ENCODE measurements at places on chromosomes 16 and 17. TPM values are rescaled to one million over a fixed set of nuclear protein-coding genes. Genes with fewer than 3 reads are reported as not detected.

GRCh38 chr16:2848933-2849725 is 8.8 kb downstream of the PRSS22 start:
- no peak for DNase-seq

DNA sequence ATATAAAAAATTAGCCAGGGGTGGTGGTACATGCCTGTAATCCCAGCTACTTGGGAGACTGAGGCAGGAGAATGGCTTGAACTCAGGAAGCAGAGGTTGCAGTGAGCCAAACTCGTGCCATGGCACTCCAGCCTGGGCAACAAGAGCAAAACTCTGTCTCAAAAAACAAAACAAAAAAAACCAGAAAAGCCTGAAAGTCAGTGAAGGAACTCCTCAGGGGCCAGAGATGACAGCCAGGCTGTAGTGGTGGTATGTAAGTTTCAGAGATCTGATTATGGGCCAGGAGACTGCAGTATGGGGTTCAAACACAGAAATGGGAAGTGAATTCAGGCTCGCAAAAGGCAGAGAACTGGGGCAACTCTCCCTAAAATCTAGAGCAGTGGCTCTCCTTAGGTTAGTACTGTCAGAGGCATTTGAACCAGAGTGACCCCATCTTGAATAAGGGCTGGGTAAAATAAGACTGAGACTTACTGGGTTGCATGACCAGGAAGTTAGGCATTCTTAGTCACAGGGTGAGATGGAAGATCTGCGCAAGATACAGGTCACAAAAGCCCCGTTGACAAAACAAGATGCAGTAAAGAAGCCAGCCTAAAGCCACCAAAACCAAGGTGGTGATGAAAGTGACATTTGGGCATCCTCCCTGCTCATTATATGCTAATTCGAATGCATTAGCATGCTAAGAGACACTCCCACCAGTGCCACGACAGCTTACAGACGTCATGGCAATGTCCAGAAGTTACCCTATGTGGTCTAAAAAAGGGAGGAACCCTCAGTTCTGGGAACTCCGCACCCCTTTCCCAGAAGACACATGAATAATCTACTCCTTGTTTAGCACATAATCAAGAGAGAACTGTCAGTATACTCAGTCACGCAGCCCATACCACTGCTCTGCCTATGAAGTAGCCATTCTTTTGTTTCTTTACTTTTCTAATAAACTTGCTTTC is 120.2 kb upstream of the XYLT1 start:
- DNase-seq: peak; percentile 72

- DNase-seq: no peak
Measured at GRCh38 chr17:79399610-79400144, 211.2 kb downstream of the RBFOX3 start.

DNA sequence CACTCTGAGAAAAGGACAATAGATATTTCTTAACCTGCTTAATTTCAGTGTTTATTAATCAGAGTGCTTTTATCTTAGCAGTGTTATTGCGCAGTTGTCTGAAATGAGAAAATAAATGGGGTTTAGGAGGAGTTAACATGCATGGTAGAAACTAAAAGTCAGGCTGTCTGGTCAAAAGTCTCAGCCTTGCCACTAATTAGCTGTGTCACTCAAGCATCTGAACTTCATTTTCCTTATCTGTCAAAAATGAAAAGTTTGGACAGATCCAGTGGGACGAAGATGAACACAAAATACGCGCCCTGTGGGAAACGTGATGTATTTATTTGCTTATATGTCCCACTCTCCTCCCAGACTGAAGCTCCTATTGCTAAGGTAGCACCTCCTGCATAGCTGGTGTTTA is 6.3 kb upstream of the MEIOB start:
- no peak for DNase-seq

- peak; percentile 39 for DNase-seq
Measured at GRCh38 chr17:50458701-50459676, 9.7 kb downstream of the CHAD start.

GRCh38 chr17:44919885-44920564 is 4.7 kb upstream of the GFAP start:
- DNase-seq: peak; percentile 89

DNA sequence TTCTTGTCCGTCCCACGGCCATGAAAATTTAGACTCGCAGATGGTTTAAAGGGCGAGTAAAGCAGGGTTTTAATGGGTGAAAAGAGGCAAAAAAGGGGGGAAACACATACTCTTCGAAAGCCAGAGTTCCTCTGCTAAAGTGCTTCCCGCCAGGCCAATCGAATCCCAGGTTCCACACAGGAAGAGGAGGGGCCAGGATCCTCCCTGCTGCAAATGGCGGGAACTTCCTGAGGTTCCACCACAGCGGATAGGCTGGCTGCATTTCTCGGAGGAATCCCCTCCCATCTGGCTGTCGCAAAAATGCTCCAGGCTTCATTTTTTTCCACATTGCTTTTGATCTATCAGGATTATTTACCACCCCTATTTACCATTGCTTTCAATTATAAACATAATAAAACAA is 670.1 kb upstream of the CA10 start:
- no peak for DNase-seq

LGALS9B gene
- polyA plus RNA-seq: not detected

DNA sequence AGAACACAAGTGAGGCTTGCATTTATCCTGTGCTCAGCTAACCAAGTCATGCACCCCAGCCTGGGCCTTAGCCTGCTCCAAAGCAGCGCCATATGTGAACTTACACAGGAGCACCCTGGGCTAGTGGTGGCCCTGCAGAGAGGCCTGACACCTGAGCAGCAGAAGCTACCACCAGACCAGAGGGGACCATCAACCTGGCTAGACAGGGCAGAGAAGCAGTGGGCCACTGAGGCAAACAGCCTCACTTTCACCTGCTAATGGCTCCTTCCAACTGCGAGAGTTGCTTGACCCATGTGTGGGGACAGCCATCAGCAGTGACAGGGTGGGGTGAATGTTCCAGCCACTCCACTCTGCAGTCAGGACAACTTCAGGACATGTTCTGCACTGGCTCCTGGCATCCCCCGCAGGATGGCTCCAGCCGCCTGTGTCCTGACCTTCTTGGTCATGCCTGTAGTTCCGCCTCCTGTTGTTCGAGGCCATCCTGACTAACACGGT is 2.9 kb upstream of the C16orf95 start:
- no peak for DNase-seq

KRT39 gene
- not detected for polyA plus RNA-seq

AANAT gene
- not detected for polyA plus RNA-seq

GRCh38 chr16:80527297-80527696 is 13.5 kb upstream of the DYNLRB2 start:
- peak; percentile 50 for DNase-seq

- no peak for DNase-seq
Measured at GRCh38 chr16:48526058-48526957, 83.7 kb downstream of the N4BP1 start.

LRRC36 gene
- not detected for polyA plus RNA-seq

APOBR gene
- not detected for polyA plus RNA-seq

ODF4 gene
- polyA plus RNA-seq: not detected

DNA sequence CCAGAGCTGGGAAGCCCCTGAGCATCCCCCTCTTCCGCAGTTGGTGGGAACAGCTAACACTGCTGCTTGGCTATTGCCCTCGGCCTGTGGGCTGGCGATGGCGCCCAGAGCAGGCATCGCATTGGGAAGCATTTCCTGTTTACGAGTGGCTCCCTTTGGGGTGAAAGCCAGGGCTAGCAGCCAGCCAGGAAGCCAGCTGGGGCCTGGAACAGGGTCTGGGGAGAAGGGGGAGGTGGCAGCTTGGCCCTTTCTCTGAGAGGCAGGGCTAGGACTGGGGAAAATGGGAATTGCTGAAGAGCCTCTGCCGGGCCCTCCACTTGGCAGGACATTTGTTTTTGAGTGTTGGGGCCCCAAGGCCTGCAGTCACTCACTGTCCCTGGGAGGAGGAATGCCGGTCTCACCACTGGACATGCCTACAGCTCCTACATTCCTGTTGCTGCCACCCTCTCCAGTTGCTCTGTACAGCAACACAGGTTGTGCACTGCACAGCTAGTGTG is 2.4 kb upstream of the MTSS2 start:
- peak; percentile 60 for DNase-seq

GRCh38 chr16:10239640-10240039 is 57.4 kb upstream of the GRIN2A start:
- DNase-seq: no peak

- peak; percentile 76 for DNase-seq
Measured at GRCh38 chr16:85553436-85554113, 59.5 kb upstream of the GSE1 start.

DNA sequence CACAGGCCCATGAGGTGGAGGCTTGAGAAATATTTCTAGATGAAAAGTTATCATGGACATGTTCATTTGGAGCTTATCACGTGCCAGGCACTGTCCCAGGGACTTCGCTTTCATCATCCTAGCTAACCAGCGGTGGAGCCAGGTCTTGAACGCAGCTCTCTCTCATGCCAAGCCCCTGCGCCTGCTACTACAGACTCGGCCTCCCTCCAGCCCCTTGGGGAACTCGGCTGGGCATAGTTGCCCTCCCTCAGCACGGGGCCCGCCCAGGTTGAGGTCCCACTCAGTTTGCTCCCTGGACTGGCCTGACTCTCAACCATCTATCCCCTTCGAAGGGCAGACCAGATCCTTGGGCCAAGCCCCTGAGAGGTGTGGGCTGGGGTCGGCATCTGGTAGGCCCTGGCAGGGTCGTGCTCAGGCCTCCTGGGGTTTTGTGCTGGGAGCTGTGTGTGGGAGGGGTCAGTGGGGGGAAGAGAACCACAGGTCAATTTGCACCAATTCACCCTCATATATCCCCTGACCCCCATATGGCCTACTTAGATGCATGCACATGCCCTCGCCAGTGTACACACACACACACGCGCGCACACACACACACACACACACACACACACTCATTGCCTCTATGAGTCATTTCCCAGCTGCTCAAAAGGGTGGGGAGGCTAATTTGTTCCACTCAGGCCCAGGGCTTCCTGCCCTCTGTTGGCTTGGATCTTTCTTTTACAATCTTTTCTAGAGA is 12.1 kb upstream of the SCN4A start:
- DNase-seq: peak; percentile 91

DNA sequence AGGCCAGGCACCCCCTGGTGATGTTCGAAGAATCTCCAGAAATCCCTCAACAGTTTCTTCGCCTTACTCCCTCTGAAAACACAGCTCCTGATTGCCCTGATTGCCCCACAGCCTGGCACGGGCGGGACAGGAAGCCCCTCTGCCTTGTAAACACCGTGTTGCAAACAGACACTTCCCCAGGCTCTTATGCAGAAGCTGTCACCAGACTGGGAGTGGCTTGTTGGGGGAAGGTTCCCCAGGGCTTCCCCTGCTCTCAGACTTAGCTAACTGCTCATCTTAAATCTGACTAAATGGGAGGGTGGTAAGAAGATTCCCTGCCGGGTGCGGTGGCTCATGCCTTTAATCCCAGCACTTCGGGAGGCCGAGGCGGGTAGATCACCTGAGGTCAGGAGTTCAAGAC is 11.2 kb downstream of the PIK3R5 start:
- DNase-seq: no peak

DNA sequence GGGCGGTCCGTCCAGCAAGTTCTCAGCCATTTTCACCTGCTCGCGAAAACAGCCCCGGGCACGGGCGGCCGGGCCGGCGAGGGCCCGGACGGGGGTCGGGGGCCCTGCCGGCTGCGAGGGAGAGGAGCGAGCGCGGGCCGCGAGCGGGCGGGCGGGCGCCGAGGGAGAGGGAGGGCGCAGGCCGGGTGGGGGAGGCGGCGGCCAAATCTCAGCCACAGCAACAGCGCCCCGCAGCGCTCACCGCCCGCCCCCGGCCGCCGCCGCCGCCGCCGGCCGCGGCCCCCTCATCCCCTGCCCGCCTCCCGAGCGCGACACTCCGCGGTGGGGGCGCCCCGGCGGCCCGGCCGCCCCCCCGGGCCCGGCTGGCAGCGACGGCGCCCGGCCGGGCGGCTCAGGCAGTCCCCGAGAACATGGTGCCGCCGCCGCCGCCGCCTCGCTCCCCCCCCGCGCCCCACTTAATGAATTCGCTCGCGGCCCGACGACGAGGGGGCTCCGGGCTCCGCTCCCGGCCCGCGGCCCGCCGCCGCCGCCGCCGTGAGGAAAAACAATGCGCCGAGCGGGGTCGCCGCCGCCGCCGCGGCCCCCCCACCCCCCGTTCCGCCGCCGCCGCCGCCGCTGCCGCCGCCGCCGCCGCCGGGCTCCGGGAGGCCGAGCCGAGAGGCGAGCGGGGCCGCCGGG is 487 bp downstream of the CREBBP start:
- DNase-seq: peak; percentile 86

PIRT gene
- polyA plus RNA-seq: not detected

DNA sequence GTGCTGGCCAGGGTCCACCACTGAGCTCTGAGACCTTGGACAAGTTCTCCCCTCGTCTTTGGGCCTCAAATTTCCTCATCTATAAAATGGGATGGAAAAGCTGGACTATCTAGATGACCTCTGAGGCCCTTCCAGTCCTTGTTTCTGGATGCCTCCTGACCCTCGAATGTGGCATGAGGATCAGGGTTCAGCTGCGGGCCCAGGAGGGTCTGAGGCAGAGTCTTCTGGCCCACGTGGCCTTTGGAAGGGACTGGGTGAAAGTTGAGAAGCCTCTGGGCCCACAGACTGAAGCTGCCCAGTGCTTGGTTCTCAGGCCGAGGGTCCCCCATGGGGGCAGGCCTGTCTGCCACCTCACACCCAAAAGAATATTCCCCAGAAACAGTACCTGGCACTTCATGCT is 16.9 kb upstream of the MRPS23 start:
- no peak for DNase-seq

DNA sequence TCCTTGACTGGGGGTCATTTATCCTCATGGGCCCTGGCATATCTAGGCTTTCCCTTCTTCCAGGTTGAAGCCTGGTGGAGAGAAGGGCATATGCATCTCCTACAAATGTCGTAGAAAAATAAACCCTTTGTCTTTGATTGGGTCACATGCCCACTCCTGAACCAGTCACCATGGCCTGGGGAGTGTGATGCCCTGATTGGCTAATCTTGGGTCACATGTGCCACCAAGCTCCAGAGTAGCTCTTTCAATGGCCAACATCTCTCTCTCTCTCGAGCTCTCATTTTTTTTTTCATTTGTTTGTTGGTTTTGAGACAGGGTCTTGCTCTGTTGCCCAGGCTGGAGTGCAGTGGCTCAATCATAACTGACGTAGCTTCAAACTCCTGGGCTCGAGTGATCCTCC is 5.6 kb upstream of the XPO6 start:
- DNase-seq: no peak

- DNase-seq: no peak
Measured at GRCh38 chr16:86212706-86213436, 297.5 kb upstream of the FOXF1 start.

- DNase-seq: peak; percentile 73
Measured at GRCh38 chr16:12390644-12391043, 413.0 kb downstream of the CPPED1 start.

GRCh38 chr16:8675183-8676159 is 1.1 kb downstream of the ABAT start:
- peak; percentile 14 for DNase-seq

Measured in GM23248 (cell line).